Neuronal stem cell (in vitro differentiated cells): ENCODE measurements at places on chromosomes 7 and 10.

GRCh38 chr7:117113871-117114270, 160.6 kb downstream of the ST7 start:
- no peak overlapping the region for H3K4me3 ChIP-seq
- peaks cover 3% of the 10 kb centered on the region for H3K4me1 ChIP-seq
- no peak overlapping the region for H3K27ac ChIP-seq

- no peak for DNase-seq
- no peak overlapping the region for H3K27ac ChIP-seq
- H3K27me3 ChIP-seq, result no peaks in the 10 kb centered on the region
- no peak overlapping the region for H3K4me3 ChIP-seq
- H3K36me3 ChIP-seq, result no peaks in the 10 kb centered on the region
- peaks cover 6% of the 10 kb centered on the region for H3K4me1 ChIP-seq
Observed at GRCh38 chr7:129184981-129185670, 3.3 kb upstream of the SMO start.

- H3K27ac ChIP-seq, result no peak overlapping the region
- H3K36me3 ChIP-seq, result no peaks in the 10 kb centered on the region
- H3K4me3 ChIP-seq, result no peak overlapping the region
Observed at GRCh38 chr10:95547791-95548435, 13.3 kb downstream of the SORBS1 start.

GRCh38 chr10:75444781-75445386, 13.5 kb downstream of the LRMDA start:
- H3K27me3 ChIP-seq, result no peaks in the 10 kb centered on the region
- H3K4me3 ChIP-seq, result no peak overlapping the region
- H3K36me3 ChIP-seq, result no peaks in the 10 kb centered on the region
- no peak overlapping the region for H3K27ac ChIP-seq
- DNase-seq, result no peak

GRCh38 chr10:124660404-124661125, 83.6 kb downstream of the FAM53B start:
- no peak overlapping the region for H3K27ac ChIP-seq
- H3K4me3 ChIP-seq, result no peak overlapping the region
- no peaks in the 10 kb centered on the region for H3K4me1 ChIP-seq
- no peaks in the 10 kb centered on the region for H3K27me3 ChIP-seq

- H3K4me3 ChIP-seq, result no peak overlapping the region
- H3K4me1 ChIP-seq, result peaks cover 25% of the 10 kb centered on the region
- H3K36me3 ChIP-seq, result no peaks in the 10 kb centered on the region
- DNase-seq, result no peak
- no peak overlapping the region for H3K27ac ChIP-seq
Observed at GRCh38 chr7:151537818-151538561, 18.3 kb upstream of the RHEB start.

DNA sequence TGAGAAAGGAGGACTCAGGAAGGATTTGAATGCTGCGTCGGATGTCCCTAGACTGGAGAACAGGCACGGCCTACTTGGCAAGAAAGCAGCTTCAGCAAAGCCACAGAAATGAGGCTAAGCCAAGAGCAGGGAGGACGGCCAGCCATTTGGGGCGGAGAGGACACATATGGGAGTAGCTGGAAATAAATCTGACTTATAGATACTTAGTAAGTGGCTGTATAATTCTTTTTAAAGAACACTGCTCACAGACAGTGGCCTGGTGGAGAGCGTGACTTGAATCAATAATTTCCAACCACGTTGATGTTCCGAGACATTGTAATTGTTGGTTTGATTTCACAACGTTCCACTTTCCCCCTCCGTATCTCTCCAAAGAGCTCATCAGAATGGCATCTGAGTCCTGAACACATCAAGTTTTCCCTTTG, 67.7 kb upstream of the JCAD start:
- DNase-seq, result no peak
- H3K4me3 ChIP-seq, result no peak overlapping the region
- H3K36me3 ChIP-seq, result no peaks in the 10 kb centered on the region
- H3K27me3 ChIP-seq, result no peaks in the 10 kb centered on the region

DNA sequence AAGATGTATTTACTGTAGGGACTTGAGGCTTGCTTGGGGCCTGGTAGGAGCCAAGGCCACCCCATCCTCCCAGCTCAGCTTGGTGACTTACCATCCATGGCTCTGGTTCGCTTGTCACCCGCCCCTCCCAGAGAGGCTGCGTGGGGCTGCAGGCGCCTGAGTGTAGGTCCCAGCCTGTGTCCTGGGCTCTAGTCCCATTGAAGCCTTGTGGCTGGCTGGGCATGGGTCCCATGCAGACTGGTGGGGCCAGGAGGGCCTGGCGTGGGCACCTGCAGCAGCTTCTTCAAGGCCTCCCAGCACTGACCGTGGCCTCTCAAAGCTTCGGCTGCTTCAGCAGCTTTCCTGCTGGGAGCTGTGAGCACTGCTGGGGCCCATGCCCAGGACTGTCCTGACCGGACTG, 118.1 kb downstream of the INPP5A start:
- peaks cover 2% of the 10 kb centered on the region for H3K36me3 ChIP-seq
- H3K4me3 ChIP-seq, result no peak overlapping the region

DNA sequence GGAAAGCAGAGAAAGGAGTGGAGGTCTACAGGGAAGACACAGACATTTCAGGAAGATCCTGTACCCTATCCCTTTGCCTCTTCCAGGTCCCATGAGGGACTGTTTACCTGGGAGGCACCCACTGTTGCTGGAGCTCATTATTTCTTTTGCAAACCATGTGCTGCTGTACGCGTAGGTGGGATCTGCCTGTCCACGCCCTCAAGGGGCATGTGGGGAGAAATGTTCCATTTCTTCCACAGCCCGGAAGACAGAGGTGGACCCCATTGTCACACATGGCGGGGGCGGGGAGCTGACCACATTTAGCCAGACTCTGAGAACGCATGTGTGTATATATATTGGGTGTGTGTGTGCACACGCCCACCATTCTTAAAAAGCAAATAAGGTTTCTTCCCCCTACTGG, 2.0 kb downstream of the PLXNA4 start:
- H3K27me3 ChIP-seq, result peaks cover 81% of the 10 kb centered on the region
- DNase-seq, result no peak
- H3K4me3 ChIP-seq, result no peak overlapping the region
- H3K27ac ChIP-seq, result no peak overlapping the region
- no peaks in the 10 kb centered on the region for H3K36me3 ChIP-seq
- H3K4me1 ChIP-seq, result peaks cover 8% of the 10 kb centered on the region

DNA sequence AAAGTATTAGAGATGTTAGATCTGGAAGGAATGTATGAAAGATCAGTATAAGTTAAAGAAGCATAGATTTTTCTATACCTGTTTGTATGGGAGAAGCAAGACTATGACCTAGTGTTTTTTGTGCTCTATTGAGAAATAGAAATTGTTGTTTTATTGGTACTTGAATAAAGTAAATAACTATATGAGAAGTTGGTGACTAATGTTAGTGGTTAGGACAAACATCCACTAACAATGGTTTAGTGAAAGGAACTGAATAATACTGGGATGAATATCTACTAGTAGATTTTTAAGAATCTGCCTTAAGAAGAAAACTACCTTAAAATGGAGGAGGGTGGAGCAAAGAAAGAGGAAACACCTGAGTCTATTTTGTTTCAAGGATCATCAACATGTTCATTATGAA, 521.1 kb upstream of the POT1 start:
- H3K27ac ChIP-seq, result no peak overlapping the region
- H3K4me1 ChIP-seq, result no peaks in the 10 kb centered on the region
- H3K4me3 ChIP-seq, result no peak overlapping the region
- H3K36me3 ChIP-seq, result no peaks in the 10 kb centered on the region
- DNase-seq, result no peak
- H3K27me3 ChIP-seq, result no peaks in the 10 kb centered on the region

- H3K36me3 ChIP-seq, result peaks cover 30% of the 10 kb centered on the region
- H3K4me1 ChIP-seq, result peaks cover 21% of the 10 kb centered on the region
- no peak overlapping the region for H3K27ac ChIP-seq
- no peak for DNase-seq
- no peak overlapping the region for H3K4me3 ChIP-seq
- H3K27me3 ChIP-seq, result no peaks in the 10 kb centered on the region
Observed at GRCh38 chr7:151139071-151139790, 28.3 kb downstream of the GBX1 start.

DNA sequence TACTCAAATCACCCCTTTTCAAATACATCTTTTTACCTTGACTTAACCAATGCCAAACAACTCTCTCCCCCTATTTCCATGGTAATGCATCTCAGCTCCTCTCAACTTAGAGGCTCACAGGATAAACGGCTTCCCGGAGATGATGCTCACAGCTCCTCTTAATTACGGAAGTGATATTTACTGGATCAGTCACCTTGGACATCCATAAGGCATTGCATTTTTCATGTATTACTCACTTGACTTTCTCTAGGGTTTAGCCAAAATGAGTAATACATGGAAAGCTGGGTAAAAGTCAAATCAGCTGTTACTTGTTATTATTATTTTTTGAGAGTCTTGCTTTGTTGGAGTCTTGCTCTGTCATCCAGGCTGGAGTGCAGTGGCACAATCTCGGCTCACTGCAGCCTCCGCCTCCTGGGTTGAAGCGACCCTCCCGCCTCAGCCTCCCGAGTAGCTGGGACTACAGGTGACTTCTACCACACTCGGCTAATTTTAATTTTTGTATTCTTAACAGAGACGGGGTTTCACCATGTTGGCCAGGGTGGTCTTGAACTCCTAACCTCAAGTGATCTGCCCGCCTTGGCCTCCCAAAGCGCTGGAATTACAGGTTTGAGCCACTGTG, 73.3 kb upstream of the RHEB start:
- no peaks in the 10 kb centered on the region for H3K36me3 ChIP-seq
- no peak overlapping the region for H3K4me3 ChIP-seq
- H3K27ac ChIP-seq, result no peak overlapping the region
- DNase-seq, result no peak
- no peaks in the 10 kb centered on the region for H3K4me1 ChIP-seq

DNA sequence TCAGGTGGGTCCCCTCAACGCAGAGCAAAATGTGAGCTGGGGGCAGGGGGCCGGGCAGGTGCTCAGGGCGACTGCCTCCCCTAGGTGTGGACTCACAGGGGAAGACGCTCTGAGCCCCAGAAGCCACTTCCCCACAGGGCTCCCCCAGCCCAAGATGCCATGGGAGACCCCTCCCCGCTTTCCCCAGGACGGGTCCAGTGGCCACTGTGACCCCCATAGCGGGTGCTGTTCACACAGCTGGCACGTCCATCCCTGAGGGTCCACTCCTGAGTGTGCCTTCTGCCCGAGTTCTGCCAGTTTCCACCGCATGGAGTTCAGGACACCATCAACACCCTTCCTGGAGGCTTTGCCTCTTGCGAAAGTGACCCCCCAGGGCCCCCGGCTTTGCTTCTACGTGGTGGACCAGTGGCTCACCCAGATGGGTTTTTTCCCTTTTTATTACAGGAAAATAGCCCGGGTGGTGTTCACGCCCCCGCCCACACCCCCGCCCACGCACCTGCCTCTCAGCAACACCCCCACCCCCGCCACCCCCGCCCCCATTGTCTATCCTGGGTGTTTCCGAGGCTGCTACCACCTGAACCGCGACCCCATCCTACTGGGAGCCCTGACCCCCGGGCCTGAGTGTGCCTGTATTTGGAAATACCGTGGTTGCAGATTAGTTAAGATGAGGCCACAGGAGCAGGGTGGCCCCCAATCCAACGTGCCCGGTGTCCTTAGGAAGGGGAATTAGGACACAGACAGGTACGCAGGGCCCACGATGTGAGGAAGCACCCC, 32.0 kb downstream of the ADAP1 start:
- no peak overlapping the region for H3K4me3 ChIP-seq
- H3K27ac ChIP-seq, result no peak overlapping the region
- H3K4me1 ChIP-seq, result peaks cover 11% of the 10 kb centered on the region
- no peak for DNase-seq
- H3K27me3 ChIP-seq, result no peaks in the 10 kb centered on the region
- H3K36me3 ChIP-seq, result no peaks in the 10 kb centered on the region
